Right hindlimb (tissue), 1 donor: ENCODE measurements at places on chromosomes 2 and 18.
A peak's percentile ranks its signal among the peaks of the same experiment; 100 is the strongest.

GRCh38 chr2:120707816-120708215 lies 27.9 kb upstream of the GLI2 start:
- no peak for DNase-seq

GRCh38 chr2:139162456-139162855 lies 382.3 kb upstream of the NXPH2 start:
- no peak for DNase-seq

GRCh38 chr2:203344667-203345066 lies 16.5 kb downstream of the ABI2 start:
- DNase-seq, result no peak

- no peak for DNase-seq
These were observed 77.0 kb upstream of the ATL2 start for GRCh38 chr2:38454081-38454480.

- DNase-seq, result peak; percentile 82
These were observed 1060.6 kb upstream of the FANCL start for GRCh38 chr2:59301466-59302402.

DNA sequence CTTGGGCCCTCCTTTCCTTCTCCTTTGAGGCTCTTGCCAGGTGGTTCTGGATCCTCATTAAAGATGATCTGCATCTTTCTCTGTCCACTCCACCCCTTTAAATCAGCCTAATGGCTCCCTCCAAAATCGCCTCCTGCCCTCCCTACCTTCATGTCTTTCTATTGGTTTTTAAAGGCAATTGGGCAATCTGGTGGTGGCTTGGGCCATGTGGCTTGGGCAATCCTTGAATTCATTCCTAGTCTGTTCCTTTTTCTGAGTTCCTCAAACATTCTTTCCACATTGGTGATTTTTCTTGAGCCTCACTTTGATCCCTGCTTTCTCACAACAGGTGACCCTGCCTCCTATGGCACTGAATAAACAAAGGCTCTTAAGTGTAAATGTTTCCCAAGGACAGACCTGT lies 266.2 kb upstream of the REV1 start:
- DNase-seq, result no peak

- DNase-seq, result peak; percentile 70
These were observed 124.7 kb downstream of the HDAC4 start for GRCh38 chr2:239275847-239276831.

GRCh38 chr2:1373830-1374229 lies 39.4 kb upstream of the TPO start:
- DNase-seq, result no peak

- DNase-seq, result no peak
These were observed 130.9 kb upstream of the MYCN start for GRCh38 chr2:15809404-15809803.

DNA sequence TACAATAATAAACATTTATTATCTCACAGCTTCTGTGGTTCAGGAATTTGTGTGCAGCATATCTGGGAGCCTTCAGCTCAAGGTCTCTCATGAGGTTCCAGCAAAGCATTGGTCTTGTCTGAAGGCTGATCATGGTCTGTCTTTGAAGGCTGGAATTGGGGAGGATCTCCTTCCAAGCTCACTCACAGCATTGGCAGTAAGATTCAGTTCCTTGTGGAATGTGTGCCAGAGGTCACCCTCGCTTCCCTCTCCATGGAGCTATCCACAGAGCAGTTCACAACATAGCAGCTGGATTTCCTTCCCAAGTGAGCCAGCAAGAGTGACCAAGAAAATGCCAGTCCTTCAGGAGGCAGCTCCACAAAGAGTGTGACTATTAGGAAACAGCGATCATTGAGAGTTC lies 202.2 kb upstream of the ST6GAL2 start:
- no peak for DNase-seq

GRCh38 chr18:3121259-3121658 lies 98.5 kb downstream of the MYOM1 start:
- no peak for DNase-seq

GRCh38 chr2:26613241-26614215 lies 27.6 kb downstream of the CIB4 start:
- DNase-seq, result peak; percentile 45

DNA sequence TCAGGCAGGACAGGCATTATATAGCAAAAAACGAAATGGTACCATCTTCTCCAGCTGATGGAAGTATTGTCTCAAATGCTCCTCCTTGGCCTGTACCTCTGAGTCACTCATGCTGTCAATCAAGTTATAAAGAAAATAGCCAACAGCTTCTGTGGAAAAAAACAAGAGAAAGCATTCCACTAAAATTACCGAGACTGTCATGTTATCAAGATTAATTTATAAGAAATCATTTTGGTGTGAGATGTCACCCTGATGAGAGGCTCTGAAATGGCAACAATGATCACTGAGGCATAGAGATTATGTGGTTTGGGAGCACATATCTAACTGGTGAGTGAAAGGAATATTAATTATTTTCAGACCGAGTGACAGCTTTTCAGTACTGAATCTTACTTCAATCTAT lies 47.4 kb downstream of the LRPPRC start:
- DNase-seq, result no peak

GRCh38 chr18:6876641-6877041 lies 147.1 kb downstream of the ARHGAP28 start:
- DNase-seq, result no peak

- DNase-seq, result no peak
These were observed 7.7 kb upstream of the ST8SIA5 start for GRCh38 chr18:46764586-46764985.

DNA sequence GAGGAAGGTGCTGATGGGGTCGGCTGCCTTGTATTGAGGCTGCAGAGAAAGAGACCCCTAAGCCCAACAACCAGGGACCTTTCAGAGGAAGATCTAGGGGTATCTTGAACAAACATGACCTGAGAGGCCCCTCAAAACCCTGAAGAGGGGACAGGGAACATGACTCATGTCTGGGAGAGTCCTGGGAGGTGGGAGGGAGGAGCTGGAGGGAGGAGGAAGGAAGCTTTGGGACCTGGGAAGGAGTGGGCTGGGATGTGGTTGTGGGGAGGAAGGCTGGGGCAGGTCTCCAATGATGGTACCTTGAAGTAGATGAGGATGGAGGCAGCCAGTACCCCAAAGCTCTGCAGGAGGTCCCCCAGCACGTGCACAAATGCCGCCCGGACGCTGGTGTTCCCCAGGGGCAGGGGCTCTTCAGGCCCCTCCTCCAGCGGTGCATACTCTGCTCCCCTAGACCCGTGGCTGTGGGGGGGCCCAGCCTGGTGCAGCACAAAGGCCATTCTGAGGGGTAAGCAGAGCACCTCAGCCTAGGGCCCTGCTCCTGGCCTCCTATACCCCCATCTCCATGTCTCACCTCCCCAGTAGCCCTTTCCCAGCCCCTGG lies 5.9 kb downstream of the SLC30A3 start:
- DNase-seq, result no peak

- peak; percentile 44 for DNase-seq
These were observed 13.1 kb upstream of the ROCK2 start for GRCh38 chr2:11357428-11357972.

- DNase-seq, result peak; percentile 60
These were observed 26.7 kb downstream of the CYP27C1 start for GRCh38 chr2:127193164-127193966.

GRCh38 chr18:3912705-3913104 lies 462.7 kb downstream of the TGIF1 start:
- DNase-seq, result no peak

DNA sequence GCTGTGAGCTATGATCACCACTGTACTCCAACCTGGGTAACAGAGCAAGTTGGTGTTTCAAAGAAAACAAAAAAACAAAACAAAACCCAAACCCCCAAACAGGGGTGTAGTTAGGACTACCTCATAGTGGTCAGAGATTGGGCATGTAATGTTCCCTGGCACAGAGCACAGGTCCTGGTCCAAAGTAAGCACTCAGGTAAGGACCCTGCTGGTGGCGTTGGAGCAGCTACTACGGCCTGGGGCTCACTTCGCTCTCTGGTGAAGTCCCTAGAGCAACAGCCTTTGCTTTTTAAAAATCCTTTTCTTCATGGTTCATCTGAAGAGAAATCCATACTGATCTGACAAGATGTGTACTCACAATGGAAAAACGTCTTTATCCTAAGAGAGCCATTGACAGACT lies 130.4 kb downstream of the ZNF236 start:
- DNase-seq, result no peak

- no peak for DNase-seq
These were observed 14.4 kb upstream of the TMEM131 start for GRCh38 chr2:98009887-98010760.

GRCh38 chr2:190812506-190813294 lies 67.9 kb upstream of the GLS start:
- DNase-seq, result no peak

DNA sequence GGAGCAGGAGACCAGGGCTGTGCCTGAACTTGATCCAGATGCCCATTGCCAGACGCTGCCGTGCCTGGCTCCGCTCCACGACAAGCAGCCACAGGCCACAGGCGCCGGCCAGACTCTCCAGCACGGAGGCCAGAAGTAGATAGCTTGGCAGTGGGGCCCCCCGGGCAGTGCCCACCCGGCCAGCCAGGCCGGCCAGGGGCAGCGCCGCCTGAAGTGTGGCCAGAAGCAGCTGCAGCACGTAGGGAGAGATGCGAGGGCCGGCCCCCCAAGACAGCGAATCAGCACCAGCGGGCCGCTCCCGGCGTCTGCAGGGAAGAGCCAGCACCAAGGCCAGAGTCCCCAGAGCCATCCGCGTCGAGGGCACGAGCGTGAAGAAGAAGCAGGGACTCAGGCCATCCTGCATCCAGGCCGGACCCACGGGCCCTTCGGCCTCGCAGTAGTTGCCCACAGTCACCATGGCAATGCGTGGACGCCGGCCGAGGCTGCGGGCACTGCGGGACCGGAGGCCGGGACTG lies 484 bp downstream of the ABCB6 start:
- peak; percentile 85 for DNase-seq

DNA sequence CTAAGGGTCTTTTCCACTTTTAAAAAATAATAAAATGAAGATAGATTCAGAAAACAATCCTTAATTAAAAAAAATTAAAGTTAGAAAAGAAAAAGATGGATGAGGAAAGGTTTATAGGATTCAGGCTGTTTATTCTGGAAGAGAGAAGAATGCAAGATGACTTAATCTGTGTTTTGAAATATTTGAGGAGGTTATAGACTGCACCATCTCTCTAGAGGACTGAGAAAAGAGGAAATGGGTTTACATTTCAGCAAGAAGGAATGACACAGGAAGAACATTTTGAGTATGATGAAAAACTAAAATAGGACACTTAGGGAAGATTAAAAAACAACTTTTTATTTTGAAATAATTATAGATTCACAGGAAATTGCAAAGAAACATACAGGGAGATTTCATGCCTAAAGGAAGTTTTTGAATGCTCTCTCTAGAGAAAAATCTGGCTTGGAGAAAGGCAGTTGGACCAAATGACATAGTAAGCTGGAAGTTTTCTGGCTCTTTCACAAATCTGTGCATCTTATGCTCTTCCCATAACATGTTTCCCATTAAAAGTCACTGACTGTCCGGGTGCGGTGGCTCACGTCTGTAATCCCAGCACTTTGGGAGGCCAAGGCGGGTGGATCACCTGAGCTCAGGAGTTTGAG lies 75.0 kb downstream of the CERS6 start:
- DNase-seq, result no peak

GRCh38 chr2:16763493-16763899 lies 97.9 kb upstream of the CYRIA start:
- no peak for DNase-seq

DNA sequence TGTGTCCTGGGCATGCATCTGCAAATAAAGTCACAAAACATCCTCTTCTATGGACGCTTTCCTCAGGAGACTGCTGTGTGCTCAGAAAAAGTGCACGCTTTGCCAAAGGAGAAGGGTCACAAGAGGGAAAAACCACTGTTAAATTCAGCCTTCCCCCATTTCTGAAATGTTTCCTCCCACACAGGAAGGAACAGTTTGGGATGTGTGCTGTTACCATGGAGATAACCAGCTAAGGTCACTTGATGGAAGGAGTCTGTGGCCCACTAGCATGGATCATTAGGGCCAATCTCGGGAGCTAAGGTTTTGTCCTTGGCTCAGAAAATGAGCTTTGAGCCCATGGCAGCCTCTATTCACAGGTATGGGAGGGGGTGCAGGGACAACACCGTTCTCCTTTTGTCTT lies 5.6 kb downstream of the KCNE4 start:
- DNase-seq, result peak; percentile 34

- no peak for DNase-seq
These were observed 150.3 kb downstream of the TFCP2L1 start for GRCh38 chr2:121134728-121135127.

DNA sequence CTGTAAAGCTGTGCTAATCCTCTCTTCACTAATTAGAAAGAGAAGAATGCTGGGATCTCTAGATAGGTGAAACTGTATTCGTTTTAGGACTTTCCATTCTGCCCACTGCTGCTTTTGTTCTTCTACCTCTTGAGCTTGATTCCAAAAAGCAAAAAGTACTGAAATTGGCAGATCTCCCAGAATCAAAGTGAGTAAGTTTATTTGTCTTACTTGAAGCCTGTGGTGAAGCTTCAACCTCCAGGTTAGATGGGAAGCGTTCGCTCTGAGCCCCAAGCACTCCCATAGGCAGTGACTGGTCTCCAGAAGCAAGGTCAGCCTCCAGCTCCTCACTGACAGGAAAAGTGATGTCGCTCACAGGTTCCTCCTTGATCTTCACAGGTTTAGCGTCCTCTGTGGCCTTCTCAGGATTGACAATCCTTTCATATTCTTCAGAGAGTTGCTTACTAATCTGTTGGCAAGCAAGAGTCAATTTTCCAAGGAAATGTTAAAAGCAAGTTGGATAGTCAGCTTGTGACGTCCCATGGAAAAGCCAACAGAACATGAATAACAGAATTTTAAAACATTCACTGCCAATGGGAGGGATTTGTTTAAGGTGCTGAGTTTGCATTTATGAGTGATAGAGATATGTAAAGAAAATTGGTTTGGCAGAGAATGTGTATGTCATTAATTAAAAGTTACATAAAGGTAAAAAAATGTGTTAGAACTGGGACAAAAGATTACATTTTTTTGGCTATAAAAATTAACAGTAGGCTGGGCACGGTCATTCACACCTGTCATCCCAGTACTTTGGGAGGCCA lies 8.1 kb downstream of the SUPT7L start:
- DNase-seq, result no peak

GRCh38 chr2:53527056-53527455 lies 240.5 kb upstream of the CHAC2 start:
- no peak for DNase-seq

DNA sequence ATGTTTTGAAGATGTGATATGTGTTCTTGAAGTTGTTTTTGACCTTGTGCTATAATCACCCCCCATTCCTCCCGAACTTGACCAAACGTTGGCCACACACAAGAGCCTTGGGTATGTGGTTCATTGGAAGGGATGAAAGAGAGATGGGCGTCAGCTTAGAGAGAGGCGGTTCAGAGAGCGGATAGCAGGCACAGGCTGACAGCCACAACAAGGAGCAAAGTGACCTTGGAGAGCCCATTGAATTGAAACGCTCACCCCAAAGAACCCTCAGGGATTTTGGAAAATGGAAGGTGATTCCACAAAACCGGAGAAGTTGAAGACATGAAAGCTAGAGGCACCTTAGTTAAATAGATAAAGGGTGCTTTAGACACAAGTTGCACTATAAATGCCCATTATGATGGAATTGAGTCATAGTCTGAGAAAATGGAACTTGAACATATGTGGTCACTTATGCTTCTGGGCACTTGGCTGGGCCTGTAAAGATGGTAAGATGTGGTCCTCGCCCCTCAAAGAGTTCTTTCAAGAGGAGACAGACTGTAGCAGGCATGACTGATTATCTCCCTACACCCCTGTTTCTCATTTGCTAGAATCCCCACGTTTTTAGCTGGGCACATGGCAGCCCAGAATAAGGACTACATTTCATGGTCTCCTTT lies 188.5 kb upstream of the HAAO start:
- no peak for DNase-seq
